ENCODE measurements at places on chromosomes 7 and 10.
A peak's percentile ranks its signal among the peaks of the same experiment; 100 is the strongest.

DNA sequence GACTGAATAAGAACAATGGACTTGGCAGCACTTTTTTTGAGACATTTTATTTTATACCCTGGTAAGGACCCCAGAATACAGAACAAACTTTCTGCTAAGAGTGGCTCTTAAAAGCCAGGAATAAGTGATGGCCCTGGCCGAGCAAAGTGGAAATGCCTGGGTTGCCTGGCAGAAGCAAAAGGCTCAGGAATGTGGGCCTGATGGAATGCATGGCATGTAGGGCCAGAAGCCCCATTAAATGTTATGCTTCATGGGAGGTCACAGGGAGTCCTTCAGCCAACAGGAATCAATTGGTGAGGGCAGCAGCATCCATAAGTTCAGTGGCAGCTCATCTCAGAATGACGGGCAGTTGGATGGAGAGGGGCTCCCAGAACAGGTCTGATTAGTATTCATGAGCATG lies 301.5 kb upstream of the CACNA2D1 start:
- DNase-seq, result peak; percentile 68

DNA sequence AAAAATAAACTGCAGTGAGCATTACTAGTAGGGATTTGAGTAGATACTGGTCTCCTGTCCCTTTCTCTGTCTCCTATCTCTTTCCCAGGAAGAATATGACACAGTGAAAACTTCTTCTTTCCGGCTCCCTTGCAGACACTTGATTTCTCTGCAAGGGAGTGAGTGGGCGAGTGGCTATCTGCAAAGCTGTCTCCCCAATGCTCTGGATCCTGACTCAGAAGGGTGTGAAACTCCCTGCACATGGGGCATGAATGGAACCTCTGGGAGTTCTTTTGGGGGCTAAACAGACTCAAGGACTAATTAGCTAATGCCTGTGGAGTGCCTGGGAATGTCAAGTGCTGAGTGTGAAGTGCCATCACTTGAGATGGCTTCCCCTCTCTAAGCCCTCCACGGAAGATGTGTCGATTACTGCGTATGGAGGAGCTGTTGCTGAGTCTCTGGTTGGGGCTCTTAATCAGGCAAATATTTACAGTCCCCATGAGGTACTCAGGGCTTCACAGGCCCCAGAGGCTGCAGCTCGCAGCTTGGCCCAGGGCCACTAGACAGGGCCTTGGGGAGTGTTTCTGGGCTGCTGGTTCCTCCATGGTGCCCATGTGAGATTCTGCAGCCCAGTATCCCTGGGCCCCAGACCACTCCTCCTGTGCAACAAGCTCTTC lies 139.8 kb downstream of the RPS24 start:
- no peak for DNase-seq

DNA sequence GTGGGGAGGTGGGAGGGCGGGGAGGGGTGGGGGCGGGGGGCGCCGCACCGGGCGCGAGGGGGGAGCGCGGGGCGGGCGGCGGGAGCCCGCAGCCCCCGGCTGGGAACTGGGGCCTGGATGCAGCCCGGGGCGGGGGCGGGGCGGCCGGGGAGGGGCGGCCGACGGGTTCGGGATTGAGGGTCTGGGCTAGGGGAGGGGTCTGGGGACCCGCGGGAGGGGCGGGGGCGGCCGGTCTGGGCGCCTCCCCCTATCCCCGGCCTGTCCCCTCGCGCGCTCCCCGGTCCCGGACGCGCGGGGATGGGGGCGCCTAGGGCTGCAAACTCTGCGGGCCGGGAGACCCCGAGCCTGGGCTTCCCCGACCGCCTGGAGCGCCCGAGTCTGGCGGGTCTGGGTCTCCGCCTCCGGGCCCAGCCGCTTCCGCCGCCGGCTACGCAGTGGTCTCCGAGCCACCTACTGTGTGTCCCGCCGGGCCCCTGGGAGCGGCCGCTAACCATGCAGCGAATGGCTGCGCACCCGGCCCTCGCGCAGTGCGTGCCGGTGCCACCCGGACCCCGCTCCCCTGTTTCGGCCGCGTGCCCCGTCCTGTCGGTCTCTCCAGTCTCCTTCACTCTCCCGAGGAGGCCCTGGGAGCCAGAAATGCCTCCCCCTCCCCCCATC lies 375 bp upstream of the FGF8 start:
- DNase-seq, result no peak

GRCh38 chr7:112176693-112177415 lies 29.3 kb downstream of the DOCK4 start:
- no peak for DNase-seq

- DNase-seq, result no peak
Measured at GRCh38 chr10:26410356-26410755, 27.8 kb upstream of the APBB1IP start.

GRCh38 chr10:8312781-8313180 lies 258.3 kb downstream of the GATA3 start:
- no peak for DNase-seq

DNA sequence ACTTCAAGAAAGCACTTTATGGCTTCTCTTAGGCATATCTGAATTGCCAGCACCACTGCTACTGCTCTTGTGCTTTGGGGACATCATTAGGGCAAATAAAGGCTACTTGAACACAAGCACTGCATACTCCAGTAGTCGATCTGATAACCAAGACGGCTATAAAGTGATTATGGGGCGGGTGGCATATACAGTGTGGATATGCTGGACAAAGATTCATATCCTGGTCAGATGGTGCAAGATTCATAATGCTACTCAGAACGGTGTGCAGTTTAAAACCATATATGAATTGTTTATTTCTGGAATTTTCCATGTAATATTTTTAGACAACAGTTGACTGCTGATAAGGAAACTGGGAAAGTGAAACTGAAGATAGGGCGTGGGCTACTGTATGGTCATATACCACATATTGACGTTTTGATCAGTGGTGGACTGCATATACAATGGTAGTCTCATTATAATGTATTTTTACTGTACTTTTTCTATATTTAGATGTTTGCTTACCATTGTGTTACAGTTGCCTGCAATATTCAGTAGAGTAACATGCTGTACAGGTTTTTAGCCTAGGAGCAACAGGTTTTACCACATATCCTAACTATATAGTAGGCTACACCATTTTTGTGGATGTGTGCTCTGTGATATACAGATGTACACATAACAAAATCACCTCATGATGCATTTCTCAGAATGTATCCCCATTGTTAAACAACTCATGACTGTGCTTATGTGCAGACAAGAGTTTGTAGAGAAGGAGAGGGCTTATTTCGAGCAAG lies 15.2 kb downstream of the ANLN start:
- no peak for DNase-seq

DNA sequence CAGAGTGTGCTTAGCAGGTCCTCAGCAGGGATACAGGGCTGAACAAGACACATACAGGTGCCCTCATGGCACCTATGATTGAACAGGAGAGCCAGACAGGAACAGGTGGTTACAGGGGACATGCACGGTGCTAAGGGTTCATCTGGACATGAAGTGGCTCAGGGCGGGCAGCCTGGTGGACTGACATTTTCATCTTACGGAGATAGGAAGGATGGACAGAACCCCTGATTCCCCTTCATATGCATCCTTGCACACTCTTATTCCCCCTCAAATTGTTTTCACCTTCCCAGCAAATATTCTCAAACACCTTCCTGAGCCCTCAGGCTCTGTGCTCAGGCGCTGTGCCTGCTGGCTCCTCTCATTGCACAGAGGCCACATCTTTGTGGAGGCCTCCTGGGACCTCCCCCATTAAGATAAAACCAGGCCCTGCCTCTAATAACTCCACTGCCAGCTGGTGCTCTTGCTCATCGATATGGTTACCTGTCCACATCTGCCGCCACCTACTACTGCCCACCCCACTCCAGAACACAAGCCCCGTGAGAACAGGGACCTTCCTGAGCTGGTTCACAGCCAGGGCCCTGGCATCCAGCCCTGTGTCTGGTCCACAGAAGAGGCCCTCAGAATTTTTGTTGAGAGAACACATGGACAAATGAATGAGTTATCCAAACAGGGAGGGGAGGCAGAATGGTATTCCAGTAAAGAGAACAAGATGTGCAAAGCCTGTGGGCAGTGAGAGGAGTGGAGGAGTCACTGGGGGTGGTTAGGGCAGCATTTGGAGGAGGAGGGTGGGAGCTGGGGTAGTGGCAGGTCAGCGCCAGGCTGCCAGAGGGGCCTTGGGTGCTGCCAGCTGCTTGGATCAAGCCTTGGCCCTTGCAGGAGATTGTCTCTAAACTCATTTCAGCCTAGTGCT lies 68.9 kb upstream of the AQP1 start:
- DNase-seq, result no peak

GRCh38 chr7:149097088-149097487 lies 6.6 kb upstream of the ZNF786 start:
- DNase-seq, result peak; percentile 13

DNA sequence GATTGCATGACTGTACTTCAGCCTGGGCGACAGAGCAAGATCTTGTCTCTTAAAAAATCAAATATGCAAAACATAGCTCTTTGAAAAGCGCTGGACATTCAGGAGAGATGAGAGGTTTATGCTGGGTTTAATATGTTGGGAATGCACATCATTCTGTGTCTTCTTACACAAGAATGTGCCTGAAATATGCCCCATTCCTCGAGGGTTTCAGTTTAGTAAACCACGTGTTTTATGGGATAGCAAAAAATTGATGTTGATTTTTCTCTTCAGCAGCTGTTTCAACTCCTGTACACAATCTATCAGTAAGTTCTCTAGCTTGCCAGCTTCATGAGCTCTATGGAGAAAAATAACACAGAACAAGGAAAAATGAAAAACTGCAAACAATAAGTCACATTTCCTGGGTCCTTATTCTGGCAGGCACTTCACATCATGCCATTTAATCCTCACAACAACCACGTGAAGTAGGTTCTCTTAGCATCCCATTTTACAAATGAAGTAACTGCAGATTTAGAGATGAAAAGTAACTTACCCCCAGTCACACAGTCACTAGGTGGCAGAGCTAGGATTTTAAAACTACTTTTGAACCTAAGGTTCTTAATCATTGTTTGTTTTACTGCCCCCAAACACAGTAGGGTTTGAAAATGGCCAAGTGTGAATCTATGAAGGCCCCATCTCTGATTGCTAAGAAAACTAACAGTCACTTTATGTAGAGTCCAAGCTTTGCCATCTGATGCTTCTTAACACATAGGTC lies 423.6 kb downstream of the PHTF2 start:
- DNase-seq, result no peak

GRCh38 chr10:29130190-29130673 lies 158.6 kb upstream of the LYZL1 start:
- peak; percentile 22 for DNase-seq

DNA sequence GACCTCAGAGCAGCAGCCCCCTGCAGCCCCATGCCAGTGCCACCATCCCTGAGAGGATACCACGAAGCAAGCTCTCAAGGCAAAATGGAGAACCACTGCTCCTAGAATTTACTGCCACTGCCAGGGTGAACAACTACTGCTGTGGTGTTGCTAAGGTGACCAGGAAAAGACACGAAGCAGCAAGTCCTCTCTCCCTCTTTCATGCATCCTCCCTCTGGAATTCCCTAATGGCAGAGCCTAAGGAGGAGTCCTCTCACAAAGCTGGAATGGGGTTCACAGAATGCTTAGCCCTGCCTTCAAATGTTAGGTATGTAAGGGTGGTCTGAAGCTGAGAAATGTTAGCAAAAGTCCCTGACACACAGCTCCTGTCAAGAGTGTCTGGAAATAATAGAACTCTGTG lies 35.8 kb upstream of the NPSR1 start:
- DNase-seq, result no peak

DNA sequence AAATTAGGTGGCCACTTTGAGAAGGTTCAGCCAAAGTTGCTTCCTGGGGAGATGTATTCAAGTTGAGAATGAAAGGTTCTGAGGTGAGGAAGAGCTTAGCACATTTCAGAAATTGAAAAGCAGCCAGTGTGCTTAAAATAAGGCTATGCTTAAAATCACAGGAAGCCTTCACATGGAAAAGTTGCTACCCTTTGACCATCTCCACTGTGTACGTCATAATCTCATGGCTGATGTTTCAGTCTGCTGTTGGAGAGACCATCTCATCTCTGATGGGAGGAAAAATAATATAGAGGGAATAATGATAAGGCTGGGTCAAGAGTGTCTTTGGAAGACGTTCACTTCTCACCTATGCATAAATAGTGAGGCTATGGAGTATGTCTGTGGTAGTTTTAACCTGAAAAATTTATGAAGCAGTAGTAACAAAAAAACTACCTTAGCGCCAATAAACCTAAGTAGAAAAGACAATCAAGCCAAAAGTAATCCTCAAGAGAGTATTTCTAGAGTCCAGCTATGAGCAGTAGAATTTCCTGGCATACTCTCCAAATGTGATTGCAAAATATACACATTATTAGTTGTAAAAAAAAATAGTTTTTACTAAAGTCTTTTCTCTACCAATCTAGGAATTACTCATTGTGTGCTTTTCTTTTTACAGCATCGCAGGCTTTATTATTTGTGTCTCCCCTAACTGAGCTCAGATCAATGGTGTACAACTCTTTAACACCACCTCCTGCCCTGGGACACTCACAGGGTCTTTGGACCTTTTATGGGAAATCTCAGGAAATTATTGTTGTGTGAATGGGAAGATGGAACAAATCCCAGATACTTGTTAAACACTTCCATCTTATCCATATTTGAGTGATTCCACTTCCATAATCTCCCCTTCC lies 435.2 kb upstream of the LRGUK start:
- no peak for DNase-seq

DNA sequence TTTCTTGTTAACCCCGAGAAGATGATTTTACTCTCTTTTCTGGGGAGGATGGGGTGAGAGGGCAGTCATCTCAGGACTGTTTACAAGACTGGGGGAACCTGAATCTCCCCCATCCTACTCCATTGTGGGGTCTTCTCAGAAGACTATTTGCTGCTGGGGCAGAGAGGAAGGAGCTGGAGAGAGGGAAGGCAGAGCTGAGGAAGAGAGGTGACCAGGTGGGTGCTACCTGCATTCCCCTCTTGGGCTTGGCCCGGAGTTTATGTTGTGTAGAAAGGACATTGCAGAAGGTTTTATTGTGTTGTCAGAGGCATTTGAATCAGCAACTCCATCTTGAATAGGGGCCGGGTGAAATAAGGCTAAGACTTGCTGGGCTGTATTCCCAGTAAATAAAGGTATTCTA lies 247.1 kb upstream of the GALNT17 start:
- DNase-seq, result no peak

GRCh38 chr10:69495666-69496065 lies 44.4 kb downstream of the TSPAN15 start:
- DNase-seq, result no peak

GRCh38 chr10:67837541-67838314 lies at the start of gene DNAJC12:
TSS of gene DNAJC12 (minus strand) at chr10:67838188. CDS start at chr10:67838011, 177 bp downstream.
- DNase-seq, result peak; percentile 73

DNA sequence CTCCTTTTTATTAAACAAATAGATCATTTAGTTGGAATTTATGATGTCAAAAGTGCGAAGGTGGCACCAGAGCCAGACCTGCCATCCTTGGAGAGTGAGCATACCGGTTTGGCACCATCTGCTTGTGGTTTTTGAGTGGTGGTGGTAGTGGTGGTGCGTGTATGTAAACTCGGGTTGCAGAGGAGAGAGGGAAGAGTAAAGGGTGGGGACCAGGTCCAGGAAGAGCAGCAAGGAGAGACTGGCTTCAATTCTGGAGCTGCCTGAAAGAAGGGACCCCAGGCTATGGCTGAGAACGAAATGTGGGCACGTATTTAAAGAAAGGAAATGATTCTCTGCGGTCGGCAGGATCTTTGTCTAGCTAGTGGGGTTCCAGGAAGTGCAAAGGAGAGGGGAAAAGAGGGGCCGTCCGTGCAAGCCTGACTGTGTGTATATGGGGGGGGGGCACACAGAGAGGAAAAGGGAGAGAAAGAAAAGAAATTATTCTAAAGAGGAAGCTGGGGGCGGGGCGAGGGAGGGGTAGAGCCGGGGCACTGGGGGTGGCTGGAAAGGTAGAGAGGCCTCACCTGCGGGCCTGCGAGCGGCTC lies 448 bp upstream of the GOLGA7B start:
- DNase-seq, result peak; percentile 24

Measured in ACHN (cell line).